Epithelial cell of esophagus (primary cell): ENCODE measurements at places on chromosomes 6 and 20.

- peak; percentile 55 for DNase-seq
These were observed 127.0 kb downstream of the CEBPB start for GRCh38 chr20:50317609-50318008.

GRCh38 chr6:132410830-132411229, 9.6 kb upstream of the MOXD1 start:
- DNase-seq: no peak

DNA sequence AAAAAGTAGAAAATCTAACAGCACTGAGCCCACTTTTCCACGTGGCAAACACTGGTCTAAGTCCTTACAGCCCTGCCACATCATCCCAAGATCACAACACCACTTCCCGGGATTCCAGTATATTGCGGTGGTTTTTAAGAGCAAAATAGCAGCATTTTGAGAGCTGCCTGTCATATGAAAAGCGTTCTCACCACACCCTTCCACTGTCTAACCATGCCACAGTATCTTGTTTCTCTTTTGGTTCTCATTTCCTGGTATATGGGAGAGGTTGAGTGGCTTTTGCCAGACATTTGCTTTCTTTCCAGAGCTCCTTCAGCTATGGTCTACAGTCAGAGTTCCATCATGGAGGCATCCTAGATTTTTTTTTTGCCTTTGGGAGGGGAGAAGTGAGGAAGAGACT, 243.0 kb downstream of the TSHZ2 start:
- peak; percentile 7 for DNase-seq

DNA sequence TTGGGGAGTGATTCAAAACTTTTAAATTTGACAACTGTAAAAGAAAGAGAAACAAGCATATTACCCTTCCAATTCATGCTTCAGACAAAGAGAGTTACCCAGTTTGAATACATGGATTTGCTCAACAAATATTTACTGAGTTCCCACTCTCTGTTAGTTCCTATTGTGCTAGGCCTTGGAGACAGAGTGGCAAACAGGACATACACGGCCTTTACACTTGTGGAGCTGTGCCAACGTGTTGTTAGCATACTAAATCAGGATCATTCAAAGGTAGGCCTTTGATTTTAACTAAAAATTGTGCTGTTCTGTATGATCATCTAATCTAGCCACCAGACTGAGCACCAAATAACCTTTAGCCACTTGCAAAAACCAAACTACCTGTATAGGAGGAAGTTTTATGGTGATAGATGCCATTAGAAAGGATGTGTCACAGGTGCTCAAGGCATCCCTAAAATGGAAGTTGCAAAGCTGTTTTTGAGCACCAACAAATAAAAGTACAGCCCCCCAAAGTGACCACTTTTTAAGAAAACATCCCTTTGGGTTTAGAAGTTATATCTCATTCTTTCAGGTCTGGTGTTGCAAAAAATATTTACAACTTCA, 84.5 kb downstream of the CHD6 start:
- no peak for DNase-seq

- peak; percentile 64 for DNase-seq
These were observed 517.4 kb upstream of the JARID2 start for GRCh38 chr6:14728396-14729024.

GRCh38 chr6:98644063-98644462, 190.3 kb upstream of the POU3F2 start:
- no peak for DNase-seq

GRCh38 chr20:48530957-48531356, 296.8 kb downstream of the PREX1 start:
- no peak for DNase-seq

- no peak for DNase-seq
These were observed 53.9 kb downstream of the THBS2 start for GRCh38 chr6:169199625-169200335.

DNA sequence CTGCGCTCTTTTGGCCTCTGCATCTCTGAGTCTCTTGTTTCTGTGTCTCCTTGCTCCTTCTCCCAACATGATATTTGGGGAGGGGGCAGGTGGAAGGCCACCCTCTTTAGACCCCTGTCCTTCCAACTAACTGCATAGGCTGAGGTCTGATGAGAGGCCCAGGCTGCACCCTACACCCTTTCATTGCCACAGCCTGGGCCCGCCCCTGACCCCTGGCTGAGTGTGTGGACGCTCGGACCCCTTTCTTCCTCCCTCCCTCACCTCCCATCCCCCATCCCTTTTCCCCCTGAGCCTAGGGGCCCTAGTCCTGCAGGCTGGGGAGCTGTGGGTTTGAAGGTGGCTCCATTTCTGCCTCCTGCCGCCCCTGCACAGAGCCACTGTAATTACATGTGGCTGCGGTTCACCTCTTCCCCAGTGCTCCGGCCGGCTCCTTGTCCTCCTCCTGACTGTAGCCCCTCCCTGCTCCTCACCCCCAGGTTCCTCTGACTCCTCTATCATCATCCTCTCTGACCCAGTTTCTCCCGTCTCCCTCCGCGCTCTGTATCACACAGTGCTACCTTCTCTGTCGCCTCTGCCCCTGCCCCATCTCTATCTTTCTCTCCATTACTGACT, 6.8 kb downstream of the MDFI start:
- DNase-seq: no peak

DNA sequence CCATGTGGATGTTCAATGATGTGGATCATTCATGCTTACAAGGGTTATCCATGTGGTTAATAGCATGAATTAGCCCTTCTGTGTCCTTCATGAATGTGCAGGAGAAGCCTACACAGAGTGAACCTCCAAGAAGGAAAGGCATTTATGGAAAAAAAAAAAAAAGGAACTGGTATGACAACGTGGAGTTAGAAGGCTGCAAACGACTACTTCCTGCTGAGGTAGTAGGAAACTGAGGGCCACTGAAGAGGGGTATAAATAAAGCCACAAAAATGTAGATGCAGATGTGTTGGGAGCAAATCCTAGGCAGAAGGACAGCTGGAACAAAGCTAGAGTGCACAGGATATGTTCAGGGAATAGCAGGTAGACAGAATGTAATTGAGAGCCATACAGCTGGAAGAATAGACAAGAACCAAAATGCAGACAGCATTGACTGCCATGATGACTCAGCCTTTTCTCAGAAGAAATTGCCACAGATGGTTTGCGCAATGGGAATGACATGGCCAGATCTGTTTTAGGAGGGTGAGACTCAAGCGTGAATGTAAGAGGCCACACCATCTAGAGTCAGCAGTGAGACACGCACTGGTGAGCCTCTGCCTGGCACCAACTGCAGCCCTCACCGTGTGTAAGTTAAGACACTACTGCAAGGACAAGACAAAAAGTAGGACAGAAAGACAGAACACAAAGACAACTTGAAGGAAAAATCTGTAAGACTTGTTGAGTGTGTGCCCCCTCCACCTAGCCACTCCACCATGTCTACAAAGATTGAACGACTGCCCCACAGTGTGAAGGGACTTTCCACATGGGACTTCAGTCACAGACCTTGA, 79.8 kb downstream of the KIF13A start:
- peak; percentile 100 for DNase-seq

DNA sequence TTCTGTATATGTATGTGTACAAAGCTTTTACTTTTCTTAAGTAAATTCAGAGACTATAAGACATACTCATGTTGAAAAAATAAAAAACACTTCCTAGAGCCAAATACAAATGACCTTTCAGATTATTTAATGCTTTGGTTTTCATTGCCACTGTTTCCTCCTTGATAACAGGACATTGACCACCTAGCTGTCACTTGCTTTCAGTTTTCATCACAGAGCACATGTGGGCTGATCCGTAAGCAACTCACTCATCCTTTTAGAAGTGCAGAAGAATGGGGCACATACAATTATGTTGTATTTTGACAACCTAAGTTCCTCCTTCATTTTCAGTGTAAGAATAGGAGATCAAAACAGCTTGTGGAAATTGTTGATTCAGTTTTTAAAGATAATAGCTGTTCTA, 6.2 kb downstream of the ZBTB2 start:
- no peak for DNase-seq

GRCh38 chr6:23523771-23524170, 602.2 kb upstream of the NRSN1 start:
- DNase-seq: no peak

DNA sequence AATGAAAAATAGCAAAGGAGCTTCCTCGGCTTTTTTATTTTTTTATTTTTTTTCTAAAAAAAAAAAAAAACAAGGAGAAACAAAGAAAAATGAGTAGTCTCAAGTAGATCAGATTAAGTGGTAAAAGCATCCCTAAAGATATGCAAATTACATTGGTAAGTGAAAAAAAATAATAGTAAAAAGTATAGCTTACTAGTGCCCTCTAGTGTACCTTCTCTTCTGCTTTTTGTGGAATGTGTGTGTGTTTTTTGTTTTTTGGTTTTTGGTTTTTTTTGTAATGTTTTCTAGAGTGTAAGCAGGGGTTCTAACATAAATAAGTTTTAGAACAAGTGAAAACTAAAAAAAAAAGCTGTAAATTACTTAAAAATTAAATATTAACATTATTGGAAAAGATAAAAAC, 1062.0 kb downstream of the HACE1 start:
- peak; percentile 9 for DNase-seq

- no peak for DNase-seq
These were observed 17.6 kb downstream of the SIRPD start for GRCh38 chr20:1539816-1540419.

DNA sequence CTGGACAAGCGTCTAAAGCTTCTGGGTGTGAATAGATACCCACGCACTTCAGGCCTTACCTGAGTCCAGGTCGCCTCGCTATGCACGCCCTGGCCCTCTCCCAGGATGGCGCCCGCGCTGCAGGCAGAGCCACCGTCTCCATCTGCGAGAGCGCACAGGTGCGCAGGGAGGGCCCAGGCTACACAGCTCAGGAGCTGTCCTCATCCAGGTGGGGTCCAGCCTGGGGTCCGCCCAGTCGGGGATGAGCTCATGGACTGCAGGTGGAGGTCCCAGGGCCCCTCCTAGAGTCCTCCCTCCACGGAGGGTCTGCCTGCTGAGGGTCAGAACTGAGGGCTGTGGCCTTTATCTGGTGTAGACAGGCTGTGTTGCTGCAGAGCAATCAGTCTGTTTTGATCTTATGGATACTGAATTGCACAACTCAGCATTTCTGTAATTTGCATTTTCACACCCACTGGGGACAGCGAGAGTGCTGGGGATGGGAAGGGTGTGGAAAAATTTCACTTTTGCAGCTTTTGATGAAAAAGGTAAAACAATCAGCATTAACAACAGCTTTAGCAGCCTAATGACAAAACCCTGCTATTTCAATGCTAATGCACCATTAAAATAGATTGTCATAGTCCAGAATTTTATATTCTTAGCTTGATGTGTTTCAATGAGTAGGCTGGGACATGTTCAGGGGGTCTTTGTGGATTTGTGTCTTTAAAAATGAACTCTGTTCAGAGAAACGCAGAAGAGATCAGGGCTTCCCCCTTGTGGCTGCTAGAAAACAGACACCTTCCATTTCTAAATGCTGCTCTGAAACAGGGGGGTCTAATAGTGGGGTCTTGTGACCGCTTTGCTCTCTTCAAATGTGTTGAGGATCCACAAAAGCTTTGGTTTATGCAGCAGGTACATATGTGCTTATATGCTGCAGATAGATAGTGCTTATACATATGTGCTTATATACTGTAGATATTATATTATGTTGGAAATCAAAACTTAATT, 77.8 kb upstream of the PHACTR3 start:
- DNase-seq: no peak

- DNase-seq: no peak
These were observed 49.2 kb upstream of the CST5 start for GRCh38 chr20:23928788-23929187.

- DNase-seq: peak; percentile 22
These were observed 79.7 kb upstream of the MYLIP start for GRCh38 chr6:16049168-16049567.

GRCh38 chr6:30490026-30490876, 942 bp downstream of the HLA-E start:
- peak; percentile 79 for DNase-seq

DNA sequence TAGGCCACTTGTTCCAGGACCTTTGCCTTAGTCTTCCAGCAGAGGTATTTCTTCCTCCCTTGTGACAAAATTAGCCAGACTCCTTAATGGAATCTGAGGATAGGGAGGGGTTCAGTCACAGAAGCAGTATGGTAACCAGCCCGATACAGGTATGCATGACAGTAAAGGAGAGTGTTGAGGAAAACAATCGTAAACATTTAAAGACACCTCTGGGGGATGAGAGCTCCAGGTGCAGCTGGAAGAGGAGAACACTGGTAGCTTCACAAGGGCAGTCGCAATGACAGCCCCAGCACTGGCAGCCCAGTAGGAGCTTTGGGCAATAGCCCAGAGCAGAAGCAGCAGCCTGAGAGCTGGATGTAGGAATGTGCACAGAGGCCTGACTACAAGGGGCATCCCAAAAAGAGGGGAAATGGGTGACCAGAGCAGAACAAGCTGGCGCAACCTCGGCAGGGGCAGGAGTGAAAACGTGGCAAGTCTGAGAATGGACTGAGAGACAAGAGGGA, 344.9 kb upstream of the JAG1 start:
- DNase-seq: no peak

GRCh38 chr20:36421641-36422040, 115.5 kb downstream of the DLGAP4 start:
- DNase-seq: no peak

GRCh38 chr6:9810286-9810685, 604.6 kb downstream of the TFAP2A start:
- no peak for DNase-seq

GRCh38 chr6:111750753-111751673, 122.2 kb downstream of the FYN start:
- no peak for DNase-seq

DNA sequence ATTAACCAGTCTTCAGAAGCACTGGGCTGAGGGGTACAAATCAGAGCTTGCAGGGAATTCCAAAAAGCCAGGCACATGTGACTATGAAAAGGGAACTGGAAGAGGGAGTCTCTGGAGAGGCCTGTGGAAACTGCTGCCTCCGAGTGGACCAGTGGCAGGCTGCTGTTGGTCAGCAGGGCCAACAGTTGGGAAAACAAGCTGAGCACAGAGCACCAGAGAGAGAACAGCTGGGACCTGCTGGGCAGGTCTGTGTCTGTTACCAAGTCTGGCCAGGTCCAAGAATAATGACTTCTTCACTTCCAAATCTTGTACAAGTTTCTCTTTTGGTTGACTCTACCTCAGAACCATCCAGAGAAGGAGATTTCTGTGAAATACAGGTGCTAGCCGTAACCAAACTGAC, 81.4 kb downstream of the LIN28B start:
- no peak for DNase-seq

DNA sequence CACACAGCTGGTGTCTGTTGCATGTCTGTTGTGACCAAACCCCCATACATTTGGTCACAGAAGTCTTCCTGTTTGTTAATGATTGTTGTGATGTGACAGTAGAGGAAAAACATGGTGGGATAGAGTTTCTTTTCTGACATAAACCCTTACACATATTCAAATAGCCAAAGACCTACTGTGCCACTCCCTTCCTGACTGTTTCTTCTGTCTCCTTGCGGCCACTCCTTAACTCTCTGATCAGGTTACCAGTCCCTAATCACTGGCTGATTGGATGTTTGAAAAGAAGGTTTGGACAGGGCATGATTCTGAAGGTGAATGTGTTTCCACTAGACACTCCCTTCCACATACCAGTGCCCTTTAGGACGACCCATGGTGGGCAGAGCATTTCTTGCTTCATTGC, 101.2 kb downstream of the SCP2D1 start:
- no peak for DNase-seq

GRCh38 chr6:2245103-2245876, at the start of gene GMDS:
Gene GMDS, minus strand, starts transcription at chr6:2245605.
- peak; percentile 90 for DNase-seq

- peak; percentile 60 for DNase-seq
These were observed 17.1 kb downstream of the MYLIP start for GRCh38 chr6:16146028-16146427.

GRCh38 chr6:31794866-31795615, 511 bp downstream of the VARS1 start:
- no peak for DNase-seq
